ENCODE measurements at places on chromosomes 16 and 17.

GRCh38 chr17:411421-412120 is 59.0 kb upstream of the RPH3AL start:
- no peak for DNase-seq

DNA sequence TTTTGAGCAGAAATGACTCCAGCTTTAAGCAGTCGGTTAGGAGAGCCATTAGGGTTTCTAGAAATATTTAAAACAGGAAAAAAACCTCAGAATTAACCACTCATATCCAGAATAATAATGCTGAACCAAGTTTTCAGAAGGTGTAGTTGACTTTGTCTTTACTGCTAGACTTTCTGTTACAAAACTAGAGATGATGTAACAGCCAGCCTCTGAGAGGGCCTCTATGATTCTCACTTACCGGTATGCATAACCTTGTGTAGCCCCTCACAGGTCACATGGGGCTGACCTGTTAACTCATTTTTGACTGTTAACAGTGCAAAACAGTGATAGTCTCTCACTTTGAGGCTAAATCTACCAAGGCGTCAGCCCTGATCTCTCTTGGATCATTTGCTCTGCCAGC is 74.3 kb downstream of the TEX14 start:
- DNase-seq: no peak

DNA sequence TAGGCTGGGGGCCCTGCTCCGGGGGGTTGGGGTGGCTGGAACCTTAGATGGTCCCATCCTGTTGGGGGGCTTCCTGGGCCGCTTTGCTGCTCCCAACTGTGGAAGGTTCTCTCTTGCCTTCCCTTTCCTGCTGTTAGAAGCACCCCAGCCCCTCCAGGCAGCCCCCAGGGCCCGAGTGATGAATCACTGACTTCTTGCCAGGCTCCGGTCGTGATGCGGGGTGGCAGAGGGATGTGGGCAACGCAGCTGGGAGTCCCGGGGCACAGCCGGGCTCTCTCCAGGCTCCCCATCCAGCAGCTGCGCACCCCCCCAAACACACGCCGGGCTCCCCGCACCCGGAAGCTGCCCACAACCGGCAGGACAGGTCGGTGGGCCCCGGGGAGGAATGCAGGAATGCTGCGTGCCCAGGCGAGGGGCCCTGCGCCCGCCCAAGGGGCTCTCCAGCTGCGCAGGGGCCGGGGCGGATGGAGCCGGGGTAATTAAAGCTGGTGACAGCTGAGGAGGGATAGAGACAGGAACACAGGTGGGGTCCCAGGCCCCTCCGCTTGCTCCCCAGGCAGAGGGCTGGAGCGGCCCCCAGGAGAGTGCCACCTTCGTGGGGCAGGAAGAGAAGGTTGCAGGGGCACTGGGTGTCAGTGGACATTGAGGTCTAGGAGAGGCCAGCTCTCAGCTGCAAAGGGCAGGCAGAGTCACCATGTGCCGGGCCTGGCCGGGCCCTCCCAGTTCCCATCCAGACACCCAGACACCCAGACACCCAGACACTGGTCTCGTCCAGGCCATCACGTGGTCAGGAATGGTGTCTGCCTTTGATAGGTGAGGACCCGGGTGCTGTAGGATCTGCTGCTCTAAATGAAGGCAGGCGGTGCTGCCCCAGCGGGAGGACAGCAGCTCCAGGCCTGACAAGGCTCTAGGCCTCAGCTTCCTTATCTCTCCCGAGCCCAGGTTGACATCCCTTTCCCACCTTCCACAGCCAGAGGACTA is 15.0 kb upstream of the SLC38A10 start:
- DNase-seq: no peak

DNA sequence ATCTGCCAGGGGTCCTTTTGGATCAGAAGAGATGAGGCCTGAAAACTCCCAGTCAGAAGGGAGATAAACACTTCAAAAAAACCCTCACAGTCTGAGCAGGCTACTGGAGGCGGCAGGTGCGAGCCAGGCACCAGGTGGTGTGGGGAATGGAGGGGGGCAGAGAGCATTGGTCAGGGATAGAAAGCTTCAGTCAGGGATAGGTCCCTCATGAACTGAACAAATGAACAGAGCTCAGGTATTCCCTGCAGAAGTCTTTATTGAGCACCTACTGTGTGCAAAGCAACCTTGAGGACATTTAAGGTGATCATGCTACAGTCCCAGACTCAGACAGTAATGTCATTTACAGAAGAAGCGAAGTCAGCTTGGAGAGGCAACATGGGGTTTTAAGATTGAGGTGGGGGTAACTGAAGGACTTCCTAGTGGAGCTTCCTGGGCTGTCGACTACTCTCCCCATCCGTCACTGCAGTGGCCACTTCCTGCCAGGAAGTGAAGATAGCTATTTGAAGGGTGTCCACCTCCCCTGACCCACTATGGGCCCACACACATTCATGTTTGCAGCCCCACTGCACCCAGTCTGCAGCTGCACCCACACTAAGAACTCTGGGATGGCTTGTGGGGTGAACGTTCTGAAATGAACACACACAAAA is 3.2 kb downstream of the KIFC3 start:
- no peak for DNase-seq

GRCh38 chr17:62804822-62805221 is 3.3 kb downstream of the MARCHF10 start:
- no peak for DNase-seq

GRCh38 chr17:80761110-80761871 is 216.7 kb downstream of the RPTOR start:
- no peak for DNase-seq

GRCh38 chr17:81115749-81116464 is 49.4 kb upstream of the PVALEF start:
- no peak for DNase-seq

GRCh38 chr16:64242492-64242891 is 879.4 kb downstream of the CDH11 start:
- no peak for DNase-seq

DNA sequence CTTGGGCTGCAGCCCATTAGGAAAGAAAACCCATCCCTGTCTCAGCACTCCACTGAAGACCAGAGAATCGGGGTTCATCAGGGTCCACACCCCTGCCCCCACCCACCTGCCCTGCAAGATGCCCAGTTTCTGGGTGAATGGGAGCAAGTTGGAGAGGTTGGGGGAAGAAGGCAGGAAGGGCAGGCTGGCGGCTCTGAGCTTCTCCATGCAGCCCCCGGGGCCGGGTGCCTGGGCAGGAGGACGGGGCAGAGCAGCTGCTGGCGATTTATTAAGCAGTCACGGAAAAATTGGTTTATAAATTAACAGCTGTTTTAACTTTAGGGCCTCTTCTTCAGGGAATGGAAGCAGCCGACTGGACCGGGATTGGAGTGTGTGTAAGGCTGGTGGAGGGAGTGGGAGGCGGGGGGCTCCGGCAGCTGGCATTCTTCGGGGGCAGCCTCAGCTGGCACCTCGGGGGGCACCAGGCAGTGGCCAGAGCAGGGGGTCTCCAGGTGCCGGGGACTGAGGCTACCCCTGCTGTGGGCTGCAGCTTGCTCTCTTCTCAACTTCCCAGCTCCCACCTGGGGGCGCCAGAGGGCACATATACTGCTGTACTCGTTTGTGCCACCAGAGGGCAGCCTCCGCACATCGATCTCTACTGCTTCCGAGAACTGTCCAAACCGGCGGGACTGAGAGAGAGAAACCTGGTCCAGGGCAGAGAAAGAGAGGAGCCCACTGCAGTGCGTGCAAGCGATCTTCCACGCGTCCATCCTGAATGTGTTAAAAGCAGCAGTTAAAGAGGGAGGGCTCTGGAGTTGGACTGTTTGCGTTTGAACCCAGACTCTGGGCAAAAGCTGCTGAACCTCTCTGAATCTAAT is 5.0 kb upstream of the PPP1R1B start:
- DNase-seq: peak; percentile 47

DNA sequence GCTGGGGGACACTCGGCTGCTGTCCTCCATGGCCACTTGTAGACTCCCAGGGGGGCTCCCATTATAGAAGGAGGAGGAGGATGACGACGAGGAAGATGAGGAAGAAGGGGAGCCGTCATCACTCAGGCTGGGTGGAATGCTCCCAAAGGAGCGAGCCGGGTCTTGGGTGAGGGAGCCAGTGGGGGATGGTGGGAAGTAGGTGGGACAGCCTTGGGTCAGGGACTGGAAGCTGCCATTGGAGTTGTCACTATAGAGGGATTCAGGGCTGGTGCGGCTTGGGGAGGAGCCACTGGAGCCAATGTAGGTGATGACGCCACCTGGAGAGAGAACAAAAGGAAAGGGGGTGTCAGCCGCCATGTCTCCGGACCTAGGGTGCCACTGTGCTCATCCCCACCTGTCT is 3.3 kb downstream of the NR1D1 start:
- no peak for DNase-seq

GRCh38 chr17:29116804-29117753 is 63.1 kb downstream of the MYO18A start:
- DNase-seq: no peak

DNA sequence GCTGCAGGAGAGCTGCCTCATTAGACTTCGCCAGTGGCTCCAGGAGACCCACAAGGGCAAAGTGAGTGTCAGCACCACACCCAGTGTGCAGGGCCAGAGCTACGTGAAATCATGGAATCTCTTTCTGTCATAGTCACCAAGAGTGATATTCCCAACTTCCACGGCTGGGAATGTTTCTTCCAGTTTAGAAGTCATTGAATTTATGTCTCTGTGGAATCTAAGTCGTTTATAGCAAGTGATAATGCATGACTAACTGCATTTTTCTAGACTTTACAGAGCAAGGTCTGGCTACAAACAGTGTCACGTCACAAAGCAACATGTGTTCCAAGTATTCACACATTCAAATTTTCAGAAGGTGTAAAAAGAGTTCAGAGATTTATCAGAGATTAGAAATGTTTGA is 55.5 kb downstream of the SEC14L1 start:
- DNase-seq: no peak

- DNase-seq: no peak
These were observed 222.5 kb downstream of the FOXL1 start for GRCh38 chr16:86800894-86801293.

GRCh38 chr17:75813081-75814020 is 28.7 kb downstream of the UNK start:
- DNase-seq: no peak

DNA sequence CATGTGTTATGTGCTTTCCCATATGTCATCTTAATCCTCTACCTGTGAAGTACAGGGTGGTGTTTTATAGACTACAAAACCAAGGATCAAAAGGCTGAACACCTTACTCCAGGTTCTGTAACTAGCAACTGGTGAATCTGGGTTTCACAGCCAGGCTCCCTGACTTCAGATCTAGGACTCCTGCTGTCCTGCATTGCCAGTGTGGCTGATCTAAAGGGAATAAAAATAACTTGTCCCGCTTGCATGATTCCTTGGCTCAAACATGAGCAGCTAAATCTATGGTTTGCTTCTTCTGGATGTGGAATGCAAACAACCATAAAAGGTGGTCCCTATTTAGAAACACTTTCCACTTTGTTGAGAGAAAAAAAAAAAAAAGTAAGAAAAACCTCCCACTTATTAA is 3.7 kb upstream of the VWA3A start:
- DNase-seq: no peak

DNA sequence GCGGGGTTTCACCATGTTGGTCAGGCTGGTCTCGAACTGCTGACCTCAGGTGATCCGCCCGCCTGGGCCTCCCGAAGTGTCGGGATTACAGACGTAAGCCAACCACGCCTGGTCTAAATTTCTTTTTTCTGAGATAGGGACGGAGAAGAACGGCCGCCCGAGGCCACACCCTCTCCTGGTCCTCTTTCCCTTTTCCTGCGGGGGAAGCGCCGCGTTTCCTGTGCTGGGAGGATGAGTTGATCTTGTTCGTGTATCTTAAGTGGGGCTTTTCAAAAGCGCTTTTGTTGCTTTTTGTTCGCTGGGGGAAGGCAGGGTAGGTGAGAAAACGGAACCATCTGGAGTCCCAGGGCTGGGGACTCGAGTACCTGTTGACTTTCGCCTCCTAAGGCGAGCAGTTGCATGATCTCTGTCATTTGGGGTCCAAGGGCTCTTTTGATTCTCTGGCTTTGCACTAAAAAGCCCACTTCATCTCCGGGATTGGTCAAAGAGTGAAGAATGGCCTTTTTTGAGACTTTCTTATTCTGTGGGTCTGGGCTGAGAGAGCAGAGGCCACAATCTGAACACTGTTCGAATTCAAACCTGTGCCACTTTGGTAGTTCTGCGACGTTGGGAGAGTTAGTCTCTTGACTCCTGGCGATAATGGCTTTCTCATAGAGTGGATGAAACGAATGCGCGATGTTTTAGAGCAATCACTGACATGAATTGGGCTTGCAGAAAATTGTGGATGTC is 1.3 kb downstream of the FUS start:
- no peak for DNase-seq

DNA sequence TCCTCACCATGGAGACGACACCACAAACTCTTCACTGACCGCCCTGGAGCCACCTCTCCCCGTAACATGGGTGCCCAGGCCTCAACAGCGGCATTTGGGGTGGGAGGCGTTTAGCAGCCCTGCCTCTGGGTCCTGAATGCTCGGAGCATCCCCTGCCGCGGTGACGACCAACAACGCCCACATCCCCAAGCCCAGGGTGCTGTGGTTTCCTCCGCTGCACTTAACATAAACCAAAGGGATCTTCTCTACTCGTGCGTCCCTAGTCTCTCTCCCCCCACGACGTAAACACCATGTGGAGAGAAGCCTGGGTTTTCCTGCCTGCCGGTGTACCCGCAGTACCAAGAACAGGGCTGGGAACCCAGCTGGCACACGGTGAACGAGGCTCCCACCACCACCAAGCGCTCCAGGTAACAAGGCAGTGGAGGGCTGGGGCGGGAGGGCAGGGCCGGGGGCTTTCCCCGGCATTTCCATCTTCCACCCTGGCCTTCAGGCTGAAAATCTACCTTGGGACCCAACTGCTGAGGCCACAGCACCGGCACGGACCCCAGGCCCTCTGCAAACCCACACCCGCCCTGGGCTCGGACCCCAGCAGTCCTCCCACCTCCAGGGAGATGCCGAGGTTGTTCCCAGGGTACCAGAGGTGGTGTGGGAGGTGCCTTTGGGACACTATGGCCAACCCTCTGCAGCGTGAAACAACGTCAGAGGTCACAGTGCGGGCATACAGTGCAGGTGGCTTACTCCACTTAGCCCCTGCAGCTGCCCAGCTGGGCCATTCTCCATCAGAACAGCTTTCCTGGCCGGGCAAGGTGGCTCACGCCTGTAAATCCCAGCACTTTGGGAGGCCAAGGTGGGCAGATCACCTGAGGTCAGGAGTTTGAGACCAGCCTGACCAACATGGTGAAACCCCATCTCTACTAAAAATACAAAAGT is 54.3 kb downstream of the TIMM22 start:
- DNase-seq: no peak

GRCh38 chr16:49491106-49491670 is 117.6 kb downstream of the C16orf78 start:
- no peak for DNase-seq

- DNase-seq: no peak
These were observed 20.5 kb downstream of the ZNF207 start for GRCh38 chr17:32370426-32370825.

- no peak for DNase-seq
These were observed 45.6 kb downstream of the PRMT7 start for GRCh38 chr16:68356249-68356918.

All from NCI-H2029 treated with DMSO at 0.1 percent for 48 hours (cell line).